ENCODE measurements at places on chromosomes 7 and 10.

GRCh38 chr7:22586101-22586785, 86.3 kb upstream of the STEAP1B start:
- DNase-seq = no peak

GRCh38 chr10:6068422-6068821, 6.3 kb upstream of the IL2RA start:
- no peak for DNase-seq

- DNase-seq = no peak
Measured at GRCh38 chr10:1633783-1634182, 103.5 kb downstream of the ADARB2 start.

DNA sequence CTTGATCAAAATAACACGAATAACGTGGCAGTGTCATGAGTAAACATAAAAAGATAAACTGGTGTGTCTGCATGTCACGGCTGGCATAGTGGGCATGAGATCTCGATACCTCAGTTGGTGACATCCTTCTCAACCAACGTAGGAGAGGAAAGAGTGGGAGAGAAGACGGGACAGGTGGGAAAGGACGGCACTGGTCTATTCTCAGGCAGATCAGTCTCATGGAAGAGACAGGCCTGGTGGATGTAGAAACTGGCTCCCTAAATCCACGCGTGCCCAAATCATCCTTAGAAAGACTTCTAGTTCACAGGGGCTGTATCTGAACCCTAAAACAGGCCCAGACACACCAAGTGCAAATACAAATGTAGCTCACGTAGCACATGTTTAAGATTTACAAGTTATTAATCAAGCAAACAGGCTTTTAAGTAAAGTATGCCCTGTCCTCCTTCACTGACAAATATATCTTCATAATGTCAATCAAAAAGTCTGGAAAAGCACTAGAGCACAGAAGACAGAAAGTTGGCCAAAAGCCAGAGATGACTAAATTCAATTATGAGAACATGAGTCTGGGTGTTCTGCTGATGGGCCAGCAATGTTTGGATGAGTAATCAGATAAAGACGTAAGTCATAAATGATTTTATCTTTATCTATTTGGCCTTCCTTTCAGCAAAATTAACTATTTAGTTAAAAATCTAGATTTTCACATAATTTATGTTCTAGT, 56.3 kb downstream of the SFMBT2 start:
- peak; percentile 84 for DNase-seq

All from HCEC 1CT (cell line).